ENCODE measurements at places on chromosomes 2 and 18.

GRCh38 chr18:65788373-65788772, 37.6 kb downstream of the CDH7 start:
- DNase-seq = peak; percentile 26

GRCh38 chr2:18901242-18901641, 311.9 kb upstream of the NT5C1B start:
- DNase-seq = no peak

DNA sequence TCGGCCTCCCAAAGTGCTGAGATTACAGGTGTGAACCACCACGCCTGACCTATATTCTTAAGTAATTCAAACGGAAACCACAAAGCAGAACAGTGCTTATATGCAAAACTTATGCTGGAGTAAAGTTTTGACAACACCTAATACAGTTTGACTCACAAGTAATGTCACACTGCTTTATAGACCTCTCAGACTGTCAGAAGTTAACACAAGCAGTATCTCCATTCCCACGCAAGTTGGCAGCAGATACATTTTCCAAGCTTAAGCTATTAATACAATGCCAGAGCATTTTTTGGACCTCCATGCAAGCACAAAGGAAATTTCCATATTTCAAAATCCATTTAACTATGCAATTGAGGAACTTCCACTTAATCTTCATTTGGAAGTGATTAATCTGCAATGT, 21.0 kb upstream of the SANBR start:
- no peak for DNase-seq

DNA sequence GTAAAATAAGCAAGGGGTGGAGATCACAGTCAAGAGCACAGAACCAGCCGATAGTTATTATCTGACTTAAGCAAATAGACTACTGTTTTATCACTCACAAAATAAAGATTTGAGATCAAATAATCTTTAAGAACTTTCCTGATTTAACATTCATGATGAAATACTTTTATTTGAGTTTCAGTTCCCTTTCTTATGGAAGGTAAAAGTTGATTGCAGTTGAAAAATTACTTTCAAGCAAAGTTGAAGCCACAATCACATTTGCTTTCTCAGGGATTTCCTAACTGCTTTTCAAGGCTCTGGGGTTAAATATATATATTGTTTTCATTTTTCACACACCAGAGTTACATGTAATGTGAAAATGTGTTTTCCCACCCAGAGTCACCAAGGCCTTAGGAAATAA, 599.5 kb downstream of the KCNJ3 start:
- no peak for DNase-seq

DNA sequence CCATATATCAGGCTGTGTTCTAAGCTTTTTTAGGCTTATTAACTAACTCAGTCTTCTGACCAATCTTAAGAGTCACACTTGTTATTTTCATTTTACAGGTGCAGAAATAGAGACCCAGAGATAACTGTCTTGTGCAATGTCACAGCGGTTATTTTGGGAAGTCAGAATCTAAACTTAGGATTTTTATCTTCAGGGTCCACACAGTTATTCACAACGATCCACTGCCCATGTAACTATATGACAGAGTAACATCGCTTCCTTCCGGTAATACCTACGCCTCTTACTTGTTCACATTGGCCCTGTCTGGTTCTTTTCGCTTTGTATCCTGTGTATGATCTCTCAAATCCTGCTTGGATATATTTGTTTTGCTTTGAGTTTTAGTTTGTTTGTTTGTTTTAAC, 631.7 kb downstream of the LRP1B start:
- DNase-seq = no peak

GRCh38 chr2:18610651-18611050, 21.3 kb upstream of the NT5C1B start:
- no peak for DNase-seq

GRCh38 chr2:121649149-121649595, at the start of gene CLASP1:
TSS of gene CLASP1 (minus strand) at chr2:121649462. CDS start at chr2:121605895, 43,567 bp downstream.
- DNase-seq = no peak

DNA sequence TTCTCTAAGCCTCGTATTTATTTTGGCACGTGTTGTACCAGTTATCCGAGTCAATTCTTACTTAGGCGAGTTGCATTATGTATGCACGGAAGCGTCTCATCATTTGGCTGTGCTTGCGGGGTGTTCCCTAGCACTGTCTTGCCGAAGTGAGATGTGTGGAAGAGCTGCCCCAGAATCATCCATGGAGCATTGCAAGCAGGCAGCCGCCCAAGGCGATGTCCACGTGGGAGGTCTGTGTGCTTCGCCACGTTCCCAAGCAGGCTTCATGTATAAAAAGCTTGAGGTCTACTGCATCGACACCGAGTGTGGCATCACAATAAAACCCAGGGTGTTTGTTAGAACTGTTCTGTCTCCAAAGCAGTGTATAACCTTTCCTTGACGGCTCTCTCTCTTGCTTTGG, 849.9 kb downstream of the DCDC2C start:
- no peak for DNase-seq

GRCh38 chr2:46943881-46944798, 28.5 kb upstream of the MCFD2 start:
- DNase-seq = no peak
